Astrocyte (in vitro differentiated cells and primary cell): ENCODE measurements at places on chromosomes 16 and 17. TPM values are rescaled to one million over a fixed set of nuclear protein-coding genes. Genes with fewer than 3 reads are reported as not detected.

DNA sequence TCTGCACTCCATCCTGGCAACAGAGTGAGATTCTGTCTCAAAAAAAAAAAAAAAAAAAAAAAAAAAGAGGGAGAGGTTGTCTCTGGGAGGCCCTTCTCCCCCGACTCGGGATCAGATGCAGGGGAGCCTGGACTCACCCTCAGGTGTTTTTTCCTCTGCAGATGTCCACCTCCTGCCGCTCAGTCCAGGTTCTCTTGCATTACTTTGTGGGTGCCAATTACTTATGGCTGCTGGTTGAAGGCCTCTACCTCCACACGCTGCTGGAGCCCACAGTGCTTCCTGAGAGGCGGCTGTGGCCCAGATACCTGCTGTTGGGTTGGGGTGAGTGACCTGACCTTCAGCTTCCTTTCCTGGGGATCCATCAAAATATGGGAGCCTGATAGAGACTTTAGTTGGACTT is 34.1 kb downstream of the GLP2R start:
- no peak overlapping the region for H3K4me3 ChIP-seq
- no peaks in the 10 kb centered on the region for H3K4me1 ChIP-seq
- H3K27me3 ChIP-seq, result no peaks in the 10 kb centered on the region
- DNase-seq, result no peak

GRCh38 chr16:88945473-88945872 is 31.5 kb downstream of the CBFA2T3 start:
- peaks cover 38% of the 10 kb centered on the region for H3K27me3 ChIP-seq
- H3K27ac ChIP-seq, result no peak overlapping the region
- H3K36me3 ChIP-seq, result no peaks in the 10 kb centered on the region
- no peak overlapping the region for H3K4me3 ChIP-seq

GRCh38 chr16:10981697-10982216 is 37.4 kb downstream of the CLEC16A start:
- peaks cover 5% of the 10 kb centered on the region for H3K36me3 ChIP-seq
- H3K27ac ChIP-seq, result no peak overlapping the region
- no peak overlapping the region for H3K4me3 ChIP-seq
- DNase-seq, result no peak
- H3K27me3 ChIP-seq, result no peaks in the 10 kb centered on the region

DNA sequence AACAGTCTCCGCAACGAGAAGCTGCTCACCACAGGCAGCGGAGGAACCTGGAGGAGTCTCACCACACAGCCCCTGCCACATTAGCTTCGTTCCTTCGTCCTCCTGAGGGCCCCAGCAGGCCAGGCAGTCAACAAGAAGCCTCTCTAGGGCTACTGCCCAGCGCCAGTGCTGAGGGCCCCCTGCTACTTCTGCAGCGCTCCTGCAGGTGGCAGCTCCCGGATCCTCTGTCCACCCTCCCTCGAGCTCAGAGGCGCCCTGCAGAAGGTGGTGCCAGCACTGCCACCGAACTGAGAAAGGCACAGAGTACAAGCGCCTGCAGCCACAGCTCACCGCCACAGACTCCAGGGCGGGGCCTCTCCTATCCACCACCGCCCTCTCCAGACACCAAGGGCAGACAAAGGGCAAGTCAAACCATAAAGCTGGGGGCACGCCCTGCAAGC is 27.3 kb downstream of the KDM8 start:
- no peak overlapping the region for H3K27ac ChIP-seq
- H3K4me3 ChIP-seq, result no peak overlapping the region
- no peaks in the 10 kb centered on the region for H3K36me3 ChIP-seq
- no peak for DNase-seq

DNA sequence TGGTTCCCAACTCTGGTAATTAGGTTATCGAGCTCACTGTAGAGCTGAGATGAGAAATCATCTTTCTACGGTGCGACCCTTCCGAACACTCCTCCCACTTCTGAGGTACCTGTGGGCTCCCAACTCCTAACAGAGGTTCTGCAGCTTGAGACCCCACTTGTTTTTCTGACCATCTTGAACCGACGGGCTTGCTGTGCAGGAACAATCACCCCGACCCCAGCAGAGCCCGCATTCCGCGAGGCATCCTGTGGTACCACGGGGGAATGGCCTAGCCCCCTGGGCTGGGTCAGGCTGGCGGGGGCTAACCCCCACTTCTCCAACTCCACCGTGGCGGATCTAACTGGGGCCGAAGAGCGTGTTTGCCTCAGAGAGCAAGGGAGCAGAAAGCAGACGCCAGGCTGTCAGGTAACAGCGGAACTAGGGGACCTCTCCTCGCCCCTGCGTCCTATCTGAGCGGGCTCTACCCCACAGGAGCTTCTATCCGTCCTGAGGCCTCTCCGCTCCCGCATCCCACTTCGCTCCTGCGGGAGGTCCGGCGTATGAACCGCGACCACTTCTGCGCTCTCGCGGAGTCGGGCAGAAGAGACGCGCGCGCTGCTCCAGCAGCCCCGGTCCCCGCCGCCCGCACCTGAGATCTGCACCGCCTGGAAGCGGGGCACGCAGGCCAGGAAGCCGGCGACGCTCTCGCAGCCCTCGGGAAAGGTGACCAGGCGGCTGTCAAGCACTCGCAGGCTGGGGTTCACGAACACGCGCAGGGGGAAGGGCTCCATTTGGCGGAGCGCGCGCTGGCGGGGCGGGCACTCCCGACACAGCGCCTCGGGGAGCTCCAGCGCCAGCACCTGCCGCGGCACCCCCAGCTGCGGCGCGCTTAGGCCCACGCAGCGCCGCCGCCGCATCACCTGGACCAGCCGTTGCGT is 761 bp downstream of the PDF start:
- DNase-seq, result no peak
- peaks cover 36% of the 10 kb centered on the region for H3K36me3 ChIP-seq
- peaks cover 28% of the 10 kb centered on the region for H3K4me1 ChIP-seq
- H3K27me3 ChIP-seq, result no peaks in the 10 kb centered on the region

DNA sequence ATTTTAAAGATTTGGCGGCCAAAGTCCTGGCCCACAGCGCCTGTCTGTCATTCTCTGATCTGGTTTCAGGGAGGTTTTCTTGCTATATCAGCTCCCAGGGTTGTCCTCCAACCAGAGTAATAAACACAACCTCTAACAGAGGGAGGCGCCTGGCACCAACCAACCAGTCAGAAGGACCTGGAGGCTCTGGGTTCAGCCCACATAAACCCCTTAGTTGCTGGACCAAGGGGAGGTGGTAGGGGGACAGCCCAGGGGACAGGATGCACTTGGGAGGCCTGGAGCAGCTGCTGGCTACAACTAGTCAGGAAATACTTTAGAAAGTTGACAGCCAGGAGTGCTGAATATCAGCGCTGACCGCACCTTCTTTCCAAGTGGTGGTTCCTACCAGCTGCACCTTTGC is 41.7 kb upstream of the CDRT4 start:
- DNase-seq, result no peak
- H3K27me3 ChIP-seq, result no peaks in the 10 kb centered on the region
- peaks cover 30% of the 10 kb centered on the region for H3K4me1 ChIP-seq
- no peak overlapping the region for H3K27ac ChIP-seq

- no peak overlapping the region for H3K4me3 ChIP-seq
- H3K27me3 ChIP-seq, result peaks cover 4% of the 10 kb centered on the region
- no peaks in the 10 kb centered on the region for H3K36me3 ChIP-seq
- H3K4me1 ChIP-seq, result peaks cover 5% of the 10 kb centered on the region
These were observed 90.1 kb upstream of the CDC42EP4 start for GRCh38 chr17:73401911-73402310.

DNA sequence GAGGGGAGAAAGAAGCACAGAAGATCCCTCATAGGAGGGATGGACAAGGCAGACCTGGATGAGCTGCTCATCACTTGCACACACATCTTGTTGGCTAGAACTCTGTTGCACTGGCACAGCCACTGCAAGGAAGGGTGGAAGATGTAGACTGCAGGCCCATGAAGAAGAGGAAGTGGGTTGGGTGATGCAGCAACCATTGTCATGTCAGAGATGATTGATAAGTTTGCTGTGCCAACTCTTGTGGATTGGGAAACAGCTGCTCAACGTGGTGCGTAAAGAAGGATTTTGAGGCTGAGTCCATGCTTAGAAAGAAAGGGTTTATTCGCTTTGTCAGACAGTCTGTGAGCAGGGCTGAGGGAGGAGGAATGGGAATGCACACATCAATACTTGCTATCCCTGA is 161.4 kb upstream of the MPHOSPH6 start:
- no peak for DNase-seq
- no peaks in the 10 kb centered on the region for H3K36me3 ChIP-seq
- no peak overlapping the region for H3K27ac ChIP-seq
- H3K4me1 ChIP-seq, result no peaks in the 10 kb centered on the region
- H3K27me3 ChIP-seq, result peaks cover 8% of the 10 kb centered on the region

GRCh38 chr16:77944631-77945030 is 77.7 kb upstream of the CLEC3A start:
- H3K4me1 ChIP-seq, result no peaks in the 10 kb centered on the region
- H3K27ac ChIP-seq, result no peak overlapping the region
- H3K36me3 ChIP-seq, result no peaks in the 10 kb centered on the region
- H3K27me3 ChIP-seq, result no peaks in the 10 kb centered on the region

DNA sequence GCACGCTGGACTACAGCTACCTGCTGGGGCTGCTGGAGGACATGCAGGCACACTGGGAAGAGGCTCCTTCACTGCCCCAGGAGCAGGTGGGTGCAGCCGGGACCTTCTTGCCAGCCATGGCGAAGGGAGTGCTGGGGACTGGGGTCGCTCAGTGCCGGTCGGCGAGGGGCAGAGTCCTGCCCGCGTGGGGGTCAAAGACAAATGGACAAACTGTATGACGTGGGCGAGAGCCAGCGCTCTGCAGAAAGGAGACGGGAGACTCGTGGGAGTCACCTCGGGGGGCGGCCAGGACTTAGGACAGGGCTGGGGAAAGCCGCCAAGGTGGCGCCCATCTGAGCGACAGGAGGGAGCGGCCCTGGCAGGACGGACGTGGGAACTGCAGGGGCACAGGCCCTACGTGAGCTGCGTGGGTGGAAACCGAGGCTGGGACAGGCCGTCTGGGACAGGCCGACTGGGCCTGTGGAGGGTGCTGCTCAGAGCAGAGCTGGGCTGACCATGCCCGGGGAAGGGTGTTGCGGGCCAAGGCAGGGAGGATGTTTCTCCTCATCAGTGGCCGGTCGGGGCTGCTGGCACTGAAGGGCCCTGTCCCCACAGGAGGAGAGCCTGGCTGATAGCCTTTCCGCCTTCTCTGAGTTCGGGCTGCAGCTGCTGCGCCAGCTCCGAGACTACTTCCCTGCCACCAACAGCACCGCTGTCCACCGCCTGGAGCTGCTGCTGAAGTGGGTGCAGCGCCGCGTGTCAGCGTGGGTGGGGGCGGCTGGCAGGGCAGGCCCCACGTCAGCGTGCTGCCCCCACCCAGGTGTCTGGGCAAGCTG is 8.0 kb downstream of the TSR3 start:
- no peaks in the 10 kb centered on the region for H3K27me3 ChIP-seq
- no peaks in the 10 kb centered on the region for H3K36me3 ChIP-seq
- H3K27ac ChIP-seq, result no peak overlapping the region
- H3K4me1 ChIP-seq, result no peaks in the 10 kb centered on the region

DNA sequence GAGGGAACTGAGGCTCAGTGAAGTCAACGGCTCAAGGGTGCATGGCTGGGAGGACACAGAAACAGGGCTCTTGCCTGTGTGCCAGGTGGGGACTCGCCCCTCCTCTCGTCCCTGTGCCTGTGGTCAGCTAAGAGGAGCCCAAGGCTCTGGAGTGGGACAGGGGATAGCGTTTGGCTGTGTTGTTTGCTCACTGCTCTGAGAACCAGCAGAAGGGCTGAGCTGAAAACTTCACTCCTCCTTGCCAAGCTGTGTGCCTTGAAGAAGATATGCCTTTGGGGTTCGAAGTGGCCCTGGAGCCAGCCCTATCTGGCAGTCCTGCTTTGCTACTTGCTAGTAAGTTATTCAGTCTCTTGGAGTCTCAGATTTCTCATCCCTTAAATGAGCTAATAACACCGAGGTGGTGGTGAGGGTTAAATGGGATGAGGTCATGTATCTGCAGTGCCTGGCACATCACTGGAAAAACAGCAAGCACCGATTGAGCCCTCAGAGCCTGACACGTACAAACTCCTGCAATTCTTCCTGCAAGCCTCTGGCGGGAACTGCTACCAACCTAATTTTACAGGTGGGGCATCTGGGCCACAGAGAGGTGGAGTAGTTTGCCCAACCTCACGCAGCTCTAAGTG is 17.7 kb downstream of the FOXL1 start:
- H3K27me3 ChIP-seq, result no peaks in the 10 kb centered on the region
- no peaks in the 10 kb centered on the region for H3K36me3 ChIP-seq
- H3K4me3 ChIP-seq, result no peak overlapping the region
- H3K27ac ChIP-seq, result no peak overlapping the region
- peak; percentile 51 for DNase-seq
- H3K4me1 ChIP-seq, result peaks cover 15% of the 10 kb centered on the region

- no peaks in the 10 kb centered on the region for H3K36me3 ChIP-seq
- peak; percentile 59 for DNase-seq
- peak overlapping the region; percentile 74 for H3K4me3 ChIP-seq
- H3K27me3 ChIP-seq, result no peaks in the 10 kb centered on the region
These were observed 22.7 kb downstream of the TMEM235 start for GRCh38 chr17:78253946-78254672.

GRCh38 chr16:3924763-3925162 is 44.2 kb upstream of the CREBBP start:
- no peak overlapping the region for H3K27ac ChIP-seq
- no peaks in the 10 kb centered on the region for H3K36me3 ChIP-seq
- H3K4me1 ChIP-seq, result no peaks in the 10 kb centered on the region
- DNase-seq, result no peak

DNA sequence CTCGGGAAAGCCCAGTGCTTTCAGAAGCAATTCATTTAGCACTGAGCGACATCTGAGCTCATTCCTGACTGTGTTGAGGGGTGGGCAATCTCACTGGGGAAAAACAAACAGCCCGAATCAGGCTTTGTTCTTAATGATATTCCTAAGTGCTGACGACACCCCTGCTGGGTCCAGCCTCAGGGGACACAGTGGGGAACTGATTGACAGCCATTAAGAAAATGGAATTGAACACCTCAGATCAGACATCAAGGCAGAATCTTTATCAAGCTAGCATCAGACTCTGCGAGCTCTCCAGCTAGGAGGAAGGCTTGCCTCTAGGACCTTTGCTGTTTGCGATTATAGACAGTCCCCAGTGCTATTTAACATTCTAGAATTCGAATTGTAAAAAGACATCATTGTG is 22.5 kb upstream of the LYRM9 start:
- H3K4me1 ChIP-seq, result no peaks in the 10 kb centered on the region
- H3K36me3 ChIP-seq, result no peaks in the 10 kb centered on the region
- H3K27me3 ChIP-seq, result no peaks in the 10 kb centered on the region
- DNase-seq, result no peak

DNA sequence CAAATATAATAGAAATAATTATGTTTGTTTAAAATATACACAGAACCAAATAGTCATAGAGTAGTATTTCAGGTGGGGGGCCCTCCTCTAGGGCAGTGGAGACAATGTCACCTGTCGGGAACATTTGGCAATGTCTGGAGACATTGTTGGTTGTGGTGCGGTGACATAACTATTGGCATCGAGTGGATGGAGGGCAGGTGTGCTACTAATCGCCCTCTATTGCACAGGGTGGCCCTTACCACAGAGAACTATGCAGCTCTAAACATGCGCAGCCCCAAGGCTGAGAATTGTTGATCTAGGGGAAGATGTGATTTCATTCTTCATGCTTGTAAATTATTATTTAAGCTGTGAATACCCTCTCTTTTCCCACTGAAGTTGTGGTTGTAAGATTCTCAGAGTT is 594.0 kb downstream of the WWOX start:
- DNase-seq, result no peak
- no peaks in the 10 kb centered on the region for H3K27me3 ChIP-seq
- H3K4me3 ChIP-seq, result no peak overlapping the region
- no peaks in the 10 kb centered on the region for H3K4me1 ChIP-seq
- no peaks in the 10 kb centered on the region for H3K36me3 ChIP-seq

TBC1D3H gene
- not detected in 2 replicates for total RNA-seq

ALOX15B gene
- not detected in 2 replicates for total RNA-seq

PLCD3 gene
- total RNA-seq, result 76.5 and 92.0 TPM in 2 replicates

CKLF gene
- total RNA-seq, result 24.5 and 27.9 TPM in 2 replicates

SLC25A39 gene
- total RNA-seq, result 80.6 and 80.9 TPM in 2 replicates

EME1 gene
- total RNA-seq, result 3.0 and 3.1 TPM in 2 replicates

LRRC46 gene
- 0.30 and 0.62 TPM in 2 replicates for total RNA-seq

WFIKKN1 gene
- 0.43 and 0.89 TPM in 2 replicates for total RNA-seq

RASD1 gene
- 0.48 and 0.77 TPM in 2 replicates for total RNA-seq
